ENCODE measurements at places on chromosomes 4 and X.
A peak's percentile ranks its signal among the peaks of the same experiment; 100 is the strongest.

- no peak for DNase-seq
Observed at GRCh38 chr4:154622598-154622997, 10.1 kb upstream of the FGG start.

DNA sequence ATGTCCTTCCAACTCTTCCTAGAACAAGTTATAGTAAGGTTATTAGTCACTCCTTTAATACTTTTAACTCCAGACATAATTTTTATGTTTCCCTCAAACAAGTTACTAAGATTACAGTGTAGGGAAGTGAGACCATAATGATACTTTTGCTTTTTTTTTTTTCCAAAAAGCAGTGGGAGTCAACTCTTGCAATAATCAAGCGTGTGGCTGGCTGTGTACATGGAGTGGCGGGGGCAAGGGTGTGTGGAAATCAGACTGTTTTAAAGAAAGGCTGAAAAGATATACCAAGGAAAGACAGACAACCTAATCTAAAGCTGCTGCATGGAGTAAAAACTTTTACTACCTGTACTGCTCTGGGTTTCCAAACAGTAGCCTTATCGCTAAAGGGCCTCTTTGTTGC lies 4.1 kb downstream of the NOA1 start:
- no peak for DNase-seq

DNA sequence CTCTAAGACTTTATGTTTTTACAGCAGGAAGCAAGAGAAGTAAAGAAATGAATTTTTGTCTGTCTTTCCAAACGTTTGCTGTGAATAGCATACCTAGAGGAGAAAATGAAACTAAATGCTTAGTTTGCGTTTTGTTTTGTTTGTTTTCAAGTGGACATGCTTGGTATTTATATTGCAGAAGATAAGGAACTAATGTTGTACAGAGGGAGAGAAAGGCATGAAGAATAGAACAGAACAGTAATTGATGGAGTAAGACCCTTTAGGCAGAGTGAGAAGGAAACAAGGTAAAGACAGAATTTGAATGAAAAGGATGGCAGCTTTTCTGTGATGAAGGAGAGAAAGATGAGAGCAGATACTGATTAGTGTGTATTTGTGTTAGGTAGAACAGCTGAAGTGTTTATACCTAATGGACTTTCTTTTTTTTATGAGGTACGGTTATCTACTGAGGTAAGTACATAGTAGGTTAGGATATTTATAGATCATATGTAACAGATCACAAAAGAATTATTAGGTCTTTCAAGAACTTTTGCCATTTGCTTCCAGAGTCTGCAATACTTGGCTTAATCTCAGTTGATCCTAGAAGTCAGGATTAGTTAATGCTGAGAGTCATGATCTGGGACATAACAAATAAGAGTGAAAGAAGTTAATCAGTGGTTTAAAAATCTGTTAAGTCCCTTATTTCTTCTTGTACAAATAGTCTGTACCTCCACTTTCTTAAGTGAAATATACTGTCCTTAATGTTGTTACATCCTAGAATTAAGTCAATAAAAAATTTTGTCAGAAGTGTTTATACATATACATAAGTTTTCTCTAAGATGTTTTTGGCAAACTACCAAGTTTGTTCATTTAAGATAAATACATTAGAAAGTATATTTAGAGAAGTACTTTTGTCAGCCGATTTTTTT lies 36.8 kb downstream of the FABP2 start:
- DNase-seq: no peak

DNA sequence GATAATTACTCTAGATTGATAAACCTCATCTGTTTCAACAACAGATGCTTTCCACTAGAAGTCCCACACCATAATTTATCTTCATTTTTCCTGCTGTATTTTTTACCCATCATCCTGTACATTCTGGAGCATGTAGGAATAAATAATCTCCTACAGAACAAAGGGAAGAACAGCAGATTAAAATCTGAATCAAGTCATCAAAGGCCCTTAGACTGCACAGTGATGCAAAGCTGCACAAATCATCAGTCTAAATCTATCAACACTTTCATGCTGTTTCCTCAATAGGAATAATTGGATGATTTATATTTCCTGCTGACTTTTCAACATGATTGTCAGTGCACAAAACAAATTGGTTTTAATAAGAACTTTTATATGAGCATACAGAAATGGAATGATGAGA lies 1143.9 kb downstream of the STIM2 start:
- DNase-seq: no peak

DNA sequence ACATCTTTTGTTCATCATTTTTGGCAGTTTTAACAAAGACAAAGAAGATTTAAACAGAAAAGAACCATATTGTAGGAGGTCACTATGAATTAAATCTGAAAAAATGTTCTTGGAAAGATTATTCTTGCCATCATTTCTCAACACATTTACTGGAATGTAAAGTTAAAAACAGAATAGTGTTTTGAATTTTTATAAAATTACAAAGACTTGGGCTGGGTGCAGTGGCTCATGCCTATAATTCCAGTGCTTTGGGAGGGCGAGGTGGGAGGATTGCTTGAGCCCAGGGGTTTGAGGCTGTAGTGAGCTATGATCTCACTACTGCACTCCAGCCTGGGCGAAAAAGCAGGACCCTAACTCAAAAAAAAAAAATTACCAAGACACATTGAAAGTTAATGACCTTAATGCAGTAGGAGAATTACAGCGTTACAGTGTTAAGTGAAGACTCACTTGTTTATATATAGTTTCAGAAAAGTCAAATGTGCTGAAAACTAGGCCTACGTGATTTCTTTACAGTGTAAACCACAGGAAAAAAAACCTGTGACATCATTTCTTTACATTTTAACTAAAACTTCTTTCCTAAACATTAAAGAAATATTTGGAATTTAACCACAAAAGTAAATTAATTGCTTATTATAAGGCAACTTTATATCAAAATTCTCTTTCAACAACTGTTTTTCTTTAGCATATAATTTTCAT lies 7.9 kb downstream of the FAM13A start:
- DNase-seq: no peak

DNA sequence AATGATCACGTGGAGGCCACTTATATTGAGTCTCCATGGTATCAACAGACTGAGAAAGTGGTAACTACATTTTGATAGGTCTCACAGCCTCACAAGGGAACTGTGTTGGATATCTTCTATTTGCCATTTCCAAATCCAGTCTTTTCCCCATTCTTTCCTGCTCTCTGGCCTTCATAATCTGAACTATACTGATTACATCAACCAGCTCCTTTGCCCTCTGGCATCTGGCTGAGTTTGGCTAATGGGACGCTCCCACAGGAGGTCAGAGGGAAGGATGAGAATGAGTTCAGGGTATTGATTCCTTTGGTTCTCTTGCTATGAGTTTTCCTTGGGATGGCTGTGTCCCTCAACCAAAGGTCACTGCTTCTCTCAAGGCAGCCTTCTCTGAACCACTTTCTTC lies 152.6 kb downstream of the RTL9 start:
- DNase-seq: no peak

- DNase-seq: no peak
Observed at GRCh38 chr4:29326816-29327215, 1393.4 kb upstream of the PCDH7 start.

GRCh38 chr4:1137063-1137776 lies 23.9 kb upstream of the RNF212 start:
- DNase-seq: no peak

DNA sequence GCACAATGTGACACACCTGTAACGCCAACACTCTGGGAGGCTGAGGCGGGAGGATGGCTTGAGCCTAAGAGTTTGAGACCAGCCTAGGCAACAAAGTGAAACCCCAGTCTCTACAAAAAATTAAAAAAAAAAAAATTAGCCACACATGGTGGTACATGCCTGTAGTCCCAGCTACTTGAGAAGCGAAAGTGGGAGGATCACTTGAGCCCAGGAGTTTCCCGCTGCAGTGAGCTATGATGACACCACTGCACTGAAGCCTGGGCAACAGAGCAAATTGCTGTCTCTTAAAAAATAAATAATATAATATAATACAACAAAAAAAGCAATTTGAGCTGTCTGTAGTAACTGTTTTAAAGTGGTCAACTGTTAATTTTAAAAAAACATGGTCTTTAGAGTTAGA lies 13.2 kb downstream of the SPOCK3 start:
- DNase-seq: no peak

DNA sequence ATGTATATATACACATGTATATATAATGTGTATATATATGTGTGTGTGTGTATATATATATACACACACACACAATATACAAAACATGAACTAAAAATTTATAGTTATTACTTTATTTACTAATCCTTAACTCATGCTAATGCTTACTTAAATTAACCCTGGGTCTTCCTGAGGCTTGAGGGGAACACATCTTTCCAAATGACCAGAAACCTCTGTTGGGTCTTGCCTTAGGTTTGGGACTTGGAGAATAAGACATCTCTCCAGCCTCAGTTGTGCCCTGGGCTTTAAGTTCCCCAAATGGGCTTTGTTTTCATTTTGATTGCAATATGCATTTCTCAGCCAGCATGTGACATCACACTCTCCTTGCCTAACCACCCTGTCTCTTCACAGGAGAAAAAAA lies 7.7 kb downstream of the GEMIN8 start:
- no peak for DNase-seq

GRCh38 chr4:7687796-7688195 lies 251.9 kb downstream of the AFAP1 start:
- no peak for DNase-seq

DNA sequence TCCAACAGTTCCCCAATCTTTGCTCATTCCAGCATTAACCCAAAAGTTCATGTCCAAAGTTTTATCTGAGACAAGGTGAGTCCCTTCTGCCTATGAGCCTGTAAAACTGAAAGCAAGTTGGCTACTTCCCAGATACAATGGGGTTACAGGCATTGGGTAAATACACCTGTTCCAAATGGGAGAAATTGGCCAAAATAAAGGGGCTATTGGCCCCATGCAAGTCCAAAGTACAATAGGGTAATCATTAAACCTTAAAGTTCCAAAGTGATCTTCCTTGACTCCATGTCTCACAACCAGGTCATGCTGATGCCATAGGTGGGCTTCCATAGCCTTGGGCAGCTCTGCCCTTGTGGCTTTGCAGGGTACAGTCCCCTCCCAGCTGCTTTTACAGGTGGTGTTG lies 511.7 kb upstream of the KLHL4 start:
- no peak for DNase-seq

GRCh38 chr4:7332216-7333023 lies 102.3 kb downstream of the PSAPL1 start:
- peak; percentile 54 for DNase-seq

Measured in left cardiac atrium (tissue), 4 donors.